A172 (cell line): ENCODE measurements at places on chromosomes 2 and 18. TPM values are rescaled to one million over a fixed set of nuclear protein-coding genes. Genes with fewer than 3 reads are reported as not detected.

FSIP2 gene
- 0.03 TPM in 1 of 2 replicates, not detected in the other for total RNA-seq

BOLL gene
- not detected in 2 replicates for total RNA-seq

GRCh38 chr2:44952806-44953498 is 11.4 kb downstream of the SIX3 start:
- no peak for DNase-seq

OSBPL1A gene
- 54.2 and 76.9 TPM in 2 replicates for total RNA-seq

TRIM43 gene
- total RNA-seq = not detected in 2 replicates

FOSL2 gene
- total RNA-seq = 36.1 and 39.7 TPM in 2 replicates

GRCh38 chr2:21369787-21370186 is 246.0 kb downstream of the TDRD15 start:
- no peak for DNase-seq

DNA sequence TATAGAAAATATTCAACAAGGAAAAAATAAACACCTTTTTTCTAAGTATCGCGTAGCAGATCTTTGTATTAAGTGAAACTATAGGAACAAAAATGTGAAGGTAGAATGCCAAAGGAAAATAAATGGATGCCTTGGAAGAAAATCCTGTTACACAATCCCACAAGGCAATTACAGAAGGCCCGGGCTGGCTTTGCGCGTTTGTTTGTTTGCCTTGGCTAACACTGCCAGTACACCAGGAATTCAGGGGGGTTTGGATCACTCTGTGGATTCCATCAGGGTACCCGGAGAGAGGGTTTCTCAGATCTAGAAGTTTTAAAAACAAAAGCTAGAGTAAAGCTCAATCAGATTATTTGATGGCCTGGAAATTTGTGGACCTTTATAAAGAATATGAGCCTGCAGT is 478.3 kb downstream of the FBXO15 start:
- no peak for DNase-seq

GRCh38 chr2:158144914-158145625 is 43.4 kb downstream of the UPP2 start:
- DNase-seq = no peak

DNA sequence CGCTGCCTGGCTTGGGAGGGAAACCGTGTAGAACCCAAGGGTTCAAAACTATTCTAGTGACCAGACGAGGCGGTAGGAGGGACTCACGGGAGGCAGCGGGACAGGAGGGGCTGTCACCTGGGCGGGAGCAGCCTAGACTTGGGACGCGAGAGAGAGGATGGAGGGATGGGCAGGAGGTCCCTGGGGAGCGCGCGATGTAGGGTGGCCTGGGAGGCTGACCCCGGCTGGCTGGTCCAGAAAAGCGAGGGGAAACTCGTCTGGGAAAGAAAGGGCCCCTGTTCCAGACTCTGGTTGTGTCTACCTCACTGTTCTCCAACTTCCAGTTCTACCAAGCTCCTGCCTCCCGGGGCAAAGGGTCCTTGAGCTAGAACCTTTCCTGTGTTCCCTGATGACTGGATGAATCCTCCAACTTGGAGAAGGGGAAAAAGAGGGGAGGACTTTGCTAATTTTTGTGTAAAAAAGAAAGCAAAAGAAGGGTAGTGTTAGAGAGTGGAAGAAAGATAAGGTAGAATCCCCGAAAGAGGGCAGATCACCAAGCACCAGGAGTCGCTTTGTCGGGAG is 1.4 kb downstream of the DOK6 start:
- no peak for DNase-seq

RBM44 gene
- total RNA-seq = 0.45 TPM in 1 of 2 replicates, not detected in the other

DNA sequence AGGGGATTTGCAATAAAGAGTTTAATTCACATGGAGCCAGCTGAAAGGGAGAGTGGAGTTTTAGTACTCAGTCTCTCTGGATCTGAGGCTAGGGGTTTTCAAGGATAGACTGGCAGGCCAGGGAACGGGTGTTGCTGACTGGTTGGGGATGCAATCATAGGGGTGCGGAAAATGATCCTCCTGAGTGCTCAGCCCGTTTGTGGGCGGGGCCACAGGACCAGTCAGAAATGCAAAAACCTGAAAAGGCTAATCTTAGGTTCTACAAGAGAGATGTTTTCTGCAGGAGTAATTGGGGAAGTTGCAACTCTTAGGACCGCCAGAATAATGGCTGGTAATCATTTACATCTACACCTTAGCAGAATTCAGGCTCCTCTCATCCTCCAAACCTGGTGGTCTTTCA is 2.5 kb downstream of the NFU1 start:
- no peak for DNase-seq

SPHKAP gene
- not detected in 2 replicates for total RNA-seq

DNA sequence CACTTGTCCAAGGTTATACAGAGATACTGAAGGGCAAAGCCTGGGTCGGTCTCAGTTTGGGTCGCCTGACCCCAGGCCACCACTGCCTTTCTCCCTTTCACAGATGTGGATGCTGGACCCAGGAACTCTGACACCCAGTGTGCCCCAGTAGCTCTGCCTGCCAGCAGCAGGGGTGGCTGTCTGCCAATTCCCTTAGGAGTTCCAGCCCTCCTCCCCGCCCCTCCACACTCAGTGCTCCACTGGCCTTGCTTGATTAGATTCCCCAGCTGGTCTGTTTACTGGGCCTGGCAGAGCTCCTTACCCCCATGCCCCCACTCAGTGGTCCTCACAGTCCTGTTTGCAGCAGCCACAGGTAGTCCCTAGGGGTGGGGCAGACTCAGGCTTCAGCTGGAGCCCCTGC is 75.5 kb downstream of the NPAS2 start:
- no peak for DNase-seq

DNA sequence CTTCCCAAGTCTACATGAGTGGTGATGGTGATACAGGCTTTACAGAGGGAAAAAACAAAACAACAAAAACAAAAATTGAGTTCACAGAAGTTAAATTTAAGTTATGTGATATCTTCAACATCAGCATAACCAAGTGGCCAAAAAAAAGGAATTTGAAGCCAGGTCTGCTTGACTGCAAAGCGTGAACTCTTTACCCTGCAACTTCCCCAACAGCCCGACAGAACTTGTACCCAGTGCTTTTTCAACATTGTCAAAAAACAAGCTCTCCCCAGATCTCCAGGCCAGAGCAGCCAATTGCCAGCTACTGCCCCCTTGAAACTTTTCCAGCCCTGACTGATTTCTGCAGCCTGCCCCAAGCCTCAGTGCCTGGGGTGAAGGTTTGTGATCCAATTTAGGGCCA is 76.7 kb downstream of the RNF144A start:
- DNase-seq = no peak

- DNase-seq = no peak
Observed at GRCh38 chr2:16394072-16394985, 271.3 kb downstream of the CYRIA start.

- no peak for DNase-seq
Observed at GRCh38 chr2:73972846-73973245, 11.9 kb upstream of the TET3 start.

GRCh38 chr18:46485675-46486194 is 171.3 kb downstream of the LOXHD1 start:
- no peak for DNase-seq

FAM110C gene
- not detected in 2 replicates for total RNA-seq

DNA sequence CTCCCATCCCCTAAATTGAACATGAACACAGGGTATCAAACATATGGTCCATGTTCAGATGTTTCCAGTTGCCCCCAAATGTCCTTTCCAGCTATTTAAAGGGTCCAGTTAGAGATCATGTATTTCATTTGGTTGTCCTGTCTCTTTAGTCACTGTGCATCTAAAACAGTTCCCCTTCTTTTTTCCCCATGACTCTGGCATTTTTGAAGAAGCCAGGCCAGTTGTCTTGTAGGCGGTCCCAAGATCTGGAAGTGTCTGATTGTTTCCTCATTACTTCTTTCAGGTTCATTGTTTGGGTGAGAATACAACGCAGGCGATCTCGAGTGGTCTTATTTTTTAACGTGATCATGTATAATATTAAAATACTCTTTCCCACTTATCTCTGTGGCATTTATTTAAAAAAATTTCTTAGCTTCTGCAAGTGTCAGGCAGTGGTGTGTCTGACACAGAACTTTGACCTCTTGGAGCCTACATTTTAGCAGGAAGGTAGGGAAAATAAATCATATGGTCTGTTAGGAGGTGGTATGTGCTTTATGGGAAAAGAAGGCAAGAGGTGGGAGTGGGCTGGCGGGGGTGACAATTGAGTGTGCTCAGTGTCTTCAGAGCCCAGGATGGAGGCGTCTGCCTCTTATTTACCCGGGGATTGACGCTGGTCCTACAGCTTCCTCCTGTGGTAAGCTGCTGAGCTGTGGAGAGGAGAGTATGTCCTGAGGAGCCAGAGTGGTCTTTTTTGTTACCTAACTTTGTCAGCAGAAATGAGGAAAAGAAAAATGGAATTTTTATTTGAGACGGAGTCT is 8.1 kb downstream of the RAB31 start:
- DNase-seq = no peak

DNA sequence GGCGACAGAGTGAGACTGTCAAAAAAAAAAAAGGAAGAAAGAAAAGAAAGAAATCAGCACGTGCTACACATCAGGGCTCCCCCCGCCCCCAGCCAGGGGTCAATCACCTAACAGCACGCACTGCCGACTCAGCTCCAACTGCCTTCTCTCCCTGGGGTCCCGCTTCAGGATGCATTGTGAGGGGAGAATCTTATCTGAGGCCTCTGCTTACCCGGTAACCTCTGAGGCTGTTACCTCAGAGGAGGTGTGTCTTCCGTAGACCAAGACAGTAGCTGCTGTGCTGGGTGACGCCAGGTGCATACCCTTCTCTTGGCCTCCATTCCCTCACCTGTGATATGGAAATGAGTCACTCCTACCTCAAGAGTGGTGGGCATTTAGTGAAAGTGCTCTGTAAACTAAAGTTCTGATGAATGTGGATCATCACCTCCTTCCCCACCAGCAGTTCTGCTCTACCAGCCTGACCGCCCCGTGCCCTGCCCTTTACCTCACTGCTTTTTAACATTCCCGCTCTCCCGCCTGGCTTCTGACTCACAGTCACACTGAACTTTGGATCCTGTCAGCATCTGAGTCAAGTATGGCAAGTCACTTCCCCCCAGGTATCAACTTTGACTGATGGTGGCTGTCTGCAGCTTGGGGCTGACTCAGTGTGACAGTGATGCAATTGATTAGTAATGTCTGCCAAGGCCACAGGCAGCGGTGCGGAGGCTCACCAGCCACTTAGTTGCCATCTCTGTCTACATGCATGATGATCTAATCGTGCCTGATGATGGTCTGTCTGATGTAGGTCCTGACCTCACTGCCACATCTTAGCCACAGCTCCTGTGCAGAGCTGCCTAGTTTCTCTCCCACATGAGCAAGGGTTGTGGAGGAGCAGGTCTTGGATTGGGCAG is 20.1 kb downstream of the ARID5A start:
- peak; percentile 98 for DNase-seq

DNA sequence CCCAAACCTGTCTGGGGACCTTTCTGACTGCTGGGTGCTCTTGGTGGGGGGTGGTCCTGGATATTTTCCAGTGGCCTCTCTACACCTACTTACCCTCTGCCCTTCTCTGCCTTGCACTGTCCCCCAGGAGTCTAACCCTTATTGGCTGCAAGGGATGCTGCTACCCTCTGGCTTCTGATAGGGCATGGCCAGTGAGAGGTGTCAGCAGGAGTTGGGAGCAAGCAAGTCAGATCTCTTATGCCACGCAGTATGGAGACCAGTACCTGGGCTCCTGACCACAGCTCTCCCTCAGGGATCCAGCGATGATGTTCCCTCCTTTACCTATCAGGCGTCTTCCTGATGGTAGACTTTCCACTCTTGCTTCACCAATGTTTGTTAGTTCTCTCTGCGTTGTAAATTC is 373.7 kb downstream of the SOCS6 start:
- DNase-seq = no peak

DNMT3A gene
- 4.5 and 6.8 TPM in 2 replicates for total RNA-seq

DNA sequence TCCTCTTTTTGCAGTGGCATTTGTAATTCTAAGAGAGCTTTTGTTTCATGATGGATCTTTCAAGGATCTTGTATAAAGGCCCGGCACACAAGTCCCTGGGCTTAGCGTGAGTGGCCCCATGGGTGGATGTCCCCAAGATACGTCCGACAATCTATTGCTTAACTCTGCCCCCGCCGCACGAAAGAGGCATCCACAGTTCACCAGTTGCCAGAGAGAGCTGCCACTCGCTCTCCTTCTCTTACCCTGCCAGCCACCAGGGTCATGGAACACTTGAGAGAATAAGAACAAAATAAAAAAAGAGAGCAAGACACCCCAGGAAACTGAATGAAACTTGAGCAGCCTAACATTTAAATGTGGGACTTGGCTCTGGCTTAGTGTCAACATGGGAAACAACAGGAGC is 92.3 kb downstream of the CTAGE1 start:
- DNase-seq = no peak

DNA sequence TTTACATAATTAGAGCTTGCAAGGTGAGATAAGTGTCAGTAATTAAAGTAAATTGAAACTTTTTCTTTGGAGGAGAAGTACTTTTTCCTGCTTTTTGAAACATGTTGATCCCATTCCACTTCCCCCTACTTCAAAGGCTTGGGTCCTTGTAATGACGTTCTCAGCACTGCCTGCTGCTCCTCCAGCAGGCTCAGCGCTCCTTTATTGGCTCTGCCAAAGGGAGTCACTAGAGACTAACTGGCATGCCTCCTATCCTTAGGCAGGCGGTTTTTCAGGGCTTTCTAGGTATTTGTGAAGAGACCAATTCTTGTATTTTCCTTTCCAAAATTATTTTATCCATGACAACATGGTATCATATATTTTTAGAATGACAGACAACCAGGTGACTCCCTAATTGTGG is 43.9 kb upstream of the ACADL start:
- no peak for DNase-seq

MXD1 gene
- 2.2 TPM in 2 replicates for total RNA-seq

GRCh38 chr2:160315337-160315736 is 115.3 kb upstream of the ITGB6 start:
- no peak for DNase-seq

DCDC2C gene
- not detected in 2 replicates for total RNA-seq

LCT gene
- not detected in 2 replicates for total RNA-seq

GRCh38 chr2:109355192-109355843 is 226.3 kb downstream of the SH3RF3 start:
- DNase-seq = no peak

DNA sequence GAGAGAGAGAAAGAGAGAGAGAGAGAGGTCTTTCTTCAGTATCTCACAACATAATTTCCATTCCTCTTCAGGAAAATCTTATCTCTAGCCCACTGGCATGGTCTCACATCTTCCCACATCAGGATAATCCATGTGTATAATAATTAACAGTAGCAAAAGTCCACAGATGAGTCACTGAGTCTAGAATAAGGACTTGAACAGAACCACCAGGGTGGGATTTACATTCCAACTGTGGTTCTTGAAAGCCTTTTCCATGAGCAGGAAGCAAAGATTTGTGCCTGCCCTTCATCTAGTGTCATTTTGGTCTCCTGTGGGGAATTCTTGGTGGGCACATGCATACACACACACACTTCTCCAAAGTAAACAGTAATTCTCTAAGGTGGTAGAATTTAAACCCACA is 107.1 kb upstream of the TCF4 start:
- no peak for DNase-seq

- DNase-seq = no peak
Observed at GRCh38 chr18:3480827-3481573, 31.0 kb downstream of the TGIF1 start.

- peak; percentile 36 for DNase-seq
Observed at GRCh38 chr2:39730685-39731302, 48.3 kb downstream of the THUMPD2 start.

- DNase-seq = no peak
Observed at GRCh38 chr18:58756596-58757240, 85.5 kb downstream of the MALT1 start.
